ENCODE measurements at places on chromosomes 11 and 22.

DNA sequence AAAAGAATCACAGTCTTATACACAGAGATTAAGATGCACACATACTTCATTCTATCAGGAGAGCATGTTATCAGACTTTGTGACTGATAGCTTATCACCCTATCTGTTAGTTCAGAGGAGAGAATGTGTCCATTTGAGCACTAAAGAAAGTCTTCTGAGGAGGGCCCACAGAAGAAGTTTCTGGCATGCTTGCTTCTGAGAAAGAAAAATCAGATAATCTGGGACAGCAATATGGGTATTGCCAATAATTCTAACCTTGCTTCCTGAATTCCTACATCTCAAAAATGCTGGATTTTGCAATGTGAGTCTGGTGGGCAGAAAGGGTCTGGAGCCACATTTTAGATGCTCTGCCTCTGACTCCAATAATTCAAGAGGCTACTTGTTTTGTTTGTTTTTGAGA lies 128.9 kb downstream of the RBFOX2 start:
- no peak for DNase-seq

GRCh38 chr11:109306322-109306721 lies 115.7 kb upstream of the C11orf87 start:
- DNase-seq, result no peak

GRCh38 chr11:69923196-69923595 lies 104.0 kb upstream of the FGF3 start:
- no peak for DNase-seq

DNA sequence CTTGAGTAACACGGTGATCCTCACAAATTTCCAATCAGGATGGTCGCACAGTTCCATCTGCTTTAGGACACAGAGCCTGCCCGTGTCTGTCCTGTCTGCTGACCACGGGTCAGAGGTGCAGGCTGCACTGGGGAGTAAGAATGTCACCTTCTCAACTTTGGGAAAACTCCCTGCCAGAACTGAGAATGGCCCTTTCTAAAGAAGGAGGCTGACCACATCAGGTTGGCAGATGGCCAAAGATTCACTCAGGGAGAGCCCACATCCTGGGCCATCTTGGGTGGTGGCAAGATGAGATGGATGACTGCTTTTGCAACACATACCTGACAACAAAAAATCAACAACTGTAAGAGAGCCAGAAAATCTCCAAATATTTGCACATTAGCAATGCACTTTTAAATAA lies 101.9 kb downstream of the IGLL1 start:
- DNase-seq, result no peak

DNA sequence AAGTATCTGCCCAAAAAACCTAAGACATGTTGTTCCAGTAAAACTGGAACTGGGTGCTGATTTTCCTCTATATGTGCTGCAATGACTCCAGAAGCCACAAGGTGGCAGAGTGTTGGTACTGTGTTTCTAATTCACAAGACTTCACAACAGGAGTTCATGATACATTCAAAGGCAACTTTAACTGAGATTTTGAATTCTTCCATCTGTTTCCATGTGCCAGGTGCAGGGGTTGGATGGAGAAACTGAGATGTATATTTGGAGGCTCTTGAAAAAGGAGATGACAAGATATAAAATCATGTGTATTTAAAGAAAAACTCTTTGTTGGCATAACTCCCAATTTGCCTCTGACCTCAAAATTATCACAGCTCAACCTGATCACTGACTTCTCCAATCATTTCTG lies 1098.6 kb upstream of the CCDC90B start:
- peak; percentile 32 for DNase-seq

All from NCI-H510A treated with DMSO at 0.1 percent for 48 hours (cell line).